Activated CD8-positive, alpha-beta T cell treated with anti-CD3 and anti-CD28 coated beads for 36 hours (primary cell): ENCODE measurements at places on chromosomes 3 and 15.

DNA sequence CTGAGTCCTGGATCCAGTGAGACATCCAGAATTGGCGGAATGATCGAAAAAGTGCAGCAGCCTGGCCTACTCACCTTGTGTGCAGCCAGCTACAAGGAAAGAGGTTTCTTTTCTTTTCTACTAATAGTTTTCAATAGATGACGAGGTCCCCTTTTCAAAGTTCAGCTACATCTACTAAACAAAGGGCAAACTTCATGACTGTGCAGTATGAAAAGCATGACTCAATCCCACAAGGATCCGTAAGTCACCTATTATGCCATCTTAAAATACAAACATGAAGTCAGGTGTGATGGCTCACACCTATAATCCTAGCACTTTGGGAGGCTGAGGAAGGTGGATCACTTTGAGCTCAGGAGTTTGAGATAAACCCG lies 16.7 kb downstream of the MIX23 start:
- H3K4me3 ChIP-seq = no peak overlapping the region
- H3K27ac ChIP-seq = peak overlapping the region; percentile 72
- H3K4me1 ChIP-seq = peaks cover 20% of the 10 kb centered on the region
- no peaks in the 10 kb centered on the region for H3K27me3 ChIP-seq
- DNase-seq = no peak

- H3K36me3 ChIP-seq = no peaks in the 10 kb centered on the region
- no peak overlapping the region for H3K27ac ChIP-seq
- DNase-seq = no peak
- H3K27me3 ChIP-seq = no peaks in the 10 kb centered on the region
- H3K4me3 ChIP-seq = no peak overlapping the region
- no peaks in the 10 kb centered on the region for H3K4me1 ChIP-seq
These were observed 623.7 kb downstream of the GRM7 start for GRCh38 chr3:7484636-7485035.

- H3K4me3 ChIP-seq = peak overlapping the region; percentile 49
- peaks cover 86% of the 10 kb centered on the region for H3K4me1 ChIP-seq
- no peak for DNase-seq
- H3K36me3 ChIP-seq = peaks cover 93% of the 10 kb centered on the region
These were observed 32.5 kb downstream of the RFTN1 start for GRCh38 chr3:16480861-16481545.

DNA sequence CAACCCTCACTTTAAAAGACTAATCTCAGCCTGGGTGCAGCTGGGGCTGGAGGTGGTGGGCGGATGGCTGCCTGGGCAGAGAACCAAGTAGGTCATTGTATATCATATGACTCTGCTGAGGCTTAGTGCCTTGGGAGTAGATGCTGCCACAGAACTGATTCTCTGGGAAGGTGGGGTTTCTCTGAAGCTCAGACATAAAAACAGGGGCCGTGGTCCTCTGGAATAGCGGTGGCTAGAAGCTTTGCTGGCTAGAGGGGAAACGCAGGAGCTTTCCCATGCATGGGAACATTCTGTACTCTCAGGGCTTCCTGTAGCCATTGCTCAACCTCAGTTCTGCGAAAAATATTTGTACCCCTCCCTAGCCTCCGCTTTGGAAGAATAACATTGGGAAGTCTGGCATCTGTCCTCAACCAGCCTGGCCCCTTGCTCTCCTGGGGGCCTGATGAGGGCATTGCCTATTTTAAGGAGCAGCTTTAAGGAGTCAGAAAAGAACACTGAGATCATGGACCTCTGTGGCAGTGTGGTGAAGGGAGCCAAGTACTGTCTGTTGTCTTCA lies 14.7 kb downstream of the TIMP4 start:
- no peak overlapping the region for H3K4me3 ChIP-seq
- H3K27ac ChIP-seq = no peak overlapping the region
- no peak for DNase-seq

DNA sequence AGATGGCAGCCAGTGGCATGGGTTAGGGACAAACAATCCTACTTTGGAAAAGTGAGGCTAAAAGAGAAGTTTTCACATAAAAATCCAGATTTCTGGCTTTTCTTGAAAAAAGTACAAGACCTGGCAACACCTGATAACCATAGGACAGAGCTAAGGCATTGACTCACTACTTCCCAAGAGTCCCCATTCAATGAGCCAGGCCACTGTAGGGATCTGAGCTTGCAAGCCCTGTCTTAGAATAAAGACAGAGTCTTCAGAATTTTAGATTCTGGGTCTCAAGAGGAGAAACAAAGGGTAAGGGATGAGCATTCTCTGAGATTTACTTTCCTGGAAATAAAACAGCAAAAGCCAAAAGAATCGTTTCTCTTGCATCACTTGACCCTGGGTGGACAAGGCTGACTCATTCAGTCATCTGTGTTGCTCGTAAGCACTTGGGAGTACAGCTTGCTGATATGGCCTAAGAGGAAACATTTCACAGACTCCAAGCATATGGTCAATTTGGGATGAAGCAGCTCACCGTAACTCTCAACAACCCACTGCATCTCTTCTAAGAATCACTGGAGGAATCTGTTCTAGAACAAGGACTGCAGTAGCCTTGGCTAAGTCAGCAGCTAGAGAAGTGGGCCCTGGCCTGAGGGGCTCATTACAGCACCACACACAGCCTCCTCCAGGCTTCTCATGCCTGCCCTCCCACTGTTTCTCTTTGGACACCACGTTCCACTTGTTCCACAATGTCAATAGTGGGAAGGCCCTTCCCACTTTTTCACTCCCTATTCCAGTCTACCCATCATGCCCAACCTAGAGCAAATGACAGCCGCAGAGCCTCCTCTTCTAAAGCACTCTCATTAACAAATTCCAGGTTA lies 86.2 kb downstream of the RFTN1 start:
- H3K27me3 ChIP-seq = no peaks in the 10 kb centered on the region
- H3K4me1 ChIP-seq = peaks cover 15% of the 10 kb centered on the region
- no peak overlapping the region for H3K4me3 ChIP-seq
- H3K27ac ChIP-seq = no peak overlapping the region
- peaks cover 56% of the 10 kb centered on the region for H3K36me3 ChIP-seq
- no peak for DNase-seq

- H3K27me3 ChIP-seq = no peaks in the 10 kb centered on the region
- no peak for DNase-seq
- peaks cover 2% of the 10 kb centered on the region for H3K36me3 ChIP-seq
- H3K27ac ChIP-seq = no peak overlapping the region
These were observed 79.5 kb upstream of the CHMP2B start for GRCh38 chr3:87147562-87147961.

DNA sequence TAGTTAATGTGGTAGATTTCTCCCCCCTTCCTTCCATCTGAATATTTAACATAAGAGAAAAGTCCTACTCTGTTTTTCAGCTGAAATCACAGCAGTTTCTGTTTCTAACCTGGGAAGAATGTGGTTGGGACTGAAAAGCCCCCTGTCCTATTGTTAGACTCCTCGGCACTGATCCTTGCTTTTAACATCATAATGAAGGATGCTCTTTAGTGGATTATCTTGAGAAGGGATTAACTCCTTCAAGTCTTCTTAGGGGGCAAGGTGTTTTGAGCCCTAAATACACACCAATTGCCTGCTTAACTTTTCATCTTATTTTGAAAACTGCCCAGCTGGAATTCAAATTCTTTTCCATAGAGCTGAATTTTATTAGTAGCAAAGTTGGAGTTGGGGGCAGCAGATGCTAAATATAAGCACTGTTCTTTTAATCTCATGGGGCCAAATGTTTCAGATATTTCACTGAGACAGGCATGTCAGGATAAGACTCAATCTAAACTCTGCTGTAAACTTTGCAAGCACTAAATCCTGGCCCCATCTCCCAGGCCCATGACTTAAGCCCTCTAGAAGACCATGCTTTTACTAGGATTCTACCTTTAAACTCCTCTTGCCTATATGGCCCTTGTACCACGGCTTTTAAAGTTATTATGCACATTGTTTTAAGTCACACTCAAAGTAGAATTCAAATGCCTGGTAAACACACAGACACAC lies 243.2 kb upstream of the NR2F2 start:
- H3K36me3 ChIP-seq = no peaks in the 10 kb centered on the region
- no peak overlapping the region for H3K27ac ChIP-seq
- DNase-seq = no peak

DNA sequence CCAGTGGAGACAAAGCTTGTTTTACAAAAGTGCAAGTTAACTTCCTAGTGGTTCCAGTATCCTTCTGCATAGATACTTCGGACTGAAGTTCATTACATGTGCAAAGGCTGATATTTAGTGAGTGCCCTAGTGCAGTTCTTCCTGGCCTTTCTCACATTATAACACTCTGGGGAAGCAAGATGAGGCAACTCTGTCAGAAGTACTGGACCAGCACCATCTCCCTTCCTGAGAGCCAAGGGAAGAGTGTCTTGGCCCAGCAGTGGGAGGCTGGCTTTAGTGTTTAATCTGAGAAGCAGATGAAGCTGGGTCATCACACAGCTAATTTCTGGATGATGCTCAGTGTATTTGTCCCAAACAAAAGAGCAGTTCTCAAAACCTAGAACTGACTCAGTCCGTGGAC lies 397.7 kb downstream of the CACNA2D3 start:
- no peaks in the 10 kb centered on the region for H3K27me3 ChIP-seq
- no peak for DNase-seq
- H3K4me1 ChIP-seq = no peaks in the 10 kb centered on the region
- no peak overlapping the region for H3K4me3 ChIP-seq

DNA sequence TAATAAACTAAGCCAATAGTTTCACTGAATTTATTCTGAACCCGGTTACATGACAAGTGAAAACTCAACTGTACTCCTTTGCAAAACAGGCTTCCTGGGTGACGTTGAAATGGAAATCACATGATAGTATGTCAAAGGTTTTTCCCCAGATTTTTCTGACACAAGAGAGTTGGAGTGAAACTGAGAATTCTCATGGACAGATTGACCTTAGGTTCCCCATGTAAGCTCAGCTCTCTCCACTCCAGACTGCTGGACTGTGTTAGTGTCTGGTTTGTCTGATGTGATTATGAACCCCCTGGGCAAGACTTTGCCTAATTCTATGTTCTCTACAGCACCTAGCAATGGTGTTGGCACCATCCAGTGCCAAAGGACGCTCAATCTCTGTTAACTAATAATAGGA lies 219.7 kb upstream of the COL8A1 start:
- no peaks in the 10 kb centered on the region for H3K4me1 ChIP-seq
- H3K27me3 ChIP-seq = no peaks in the 10 kb centered on the region
- no peak overlapping the region for H3K27ac ChIP-seq
- no peaks in the 10 kb centered on the region for H3K36me3 ChIP-seq

GRCh38 chr3:171044384-171044783 lies 17.9 kb upstream of the SLC2A2 start:
- H3K36me3 ChIP-seq = no peaks in the 10 kb centered on the region
- H3K27me3 ChIP-seq = peaks cover 26% of the 10 kb centered on the region
- no peak overlapping the region for H3K27ac ChIP-seq
- H3K4me3 ChIP-seq = no peak overlapping the region
- no peak for DNase-seq
